ENCODE measurements at places on chromosomes 7 and 10.
A peak's percentile ranks its signal among the peaks of the same experiment; 100 is the strongest.

DNA sequence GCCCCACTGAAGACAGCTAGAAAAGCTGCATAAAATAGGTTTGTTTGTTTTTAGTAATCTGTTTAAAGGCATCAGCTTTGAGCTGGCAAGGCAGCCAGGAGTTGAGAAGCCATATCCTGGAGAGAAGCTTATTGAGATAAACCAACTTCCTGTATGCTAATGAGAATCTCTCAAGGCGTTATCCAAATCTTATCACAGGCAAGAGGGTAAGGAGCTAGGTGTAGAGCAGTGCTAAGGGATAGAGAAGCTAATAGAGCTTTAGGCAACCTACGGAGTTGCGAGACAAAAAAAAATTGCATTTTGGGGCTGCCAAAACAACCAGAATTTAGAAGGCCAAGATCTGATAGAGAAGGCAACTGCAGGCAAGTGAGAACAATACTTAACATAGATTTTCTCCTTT lies 641.6 kb downstream of the SH2D4B start:
- no peaks in the 10 kb centered on the region for H3K4me1 ChIP-seq
- H3K4me3 ChIP-seq: no peak overlapping the region
- no peak overlapping the region for H3K27ac ChIP-seq
- DNase-seq: no peak

DNA sequence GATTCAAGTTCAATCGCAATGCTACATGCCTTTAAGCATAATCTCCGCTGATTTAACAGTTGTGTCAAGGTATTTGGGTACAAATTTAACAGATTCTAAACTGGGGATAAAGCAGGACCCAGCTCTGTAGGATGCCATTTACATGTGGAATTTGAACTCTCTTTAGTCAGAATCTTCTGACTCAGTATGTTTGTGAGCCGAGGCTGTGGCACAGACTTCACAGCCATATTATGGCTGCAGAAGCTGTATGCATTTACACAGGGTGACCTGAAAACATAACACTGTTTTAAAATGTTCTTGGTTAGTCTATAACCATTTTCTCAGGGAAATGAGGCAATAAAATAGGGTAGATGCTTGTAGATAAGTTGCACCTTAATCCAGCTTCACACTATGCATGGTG lies 8.7 kb downstream of the PDLIM1 start:
- peaks cover 53% of the 10 kb centered on the region for H3K4me1 ChIP-seq
- no peaks in the 10 kb centered on the region for H3K27me3 ChIP-seq
- H3K4me3 ChIP-seq: no peak overlapping the region

- DNase-seq: no peak
- H3K27me3 ChIP-seq: no peaks in the 10 kb centered on the region
- no peak overlapping the region for H3K27ac ChIP-seq
Observed at GRCh38 chr7:151819866-151820265, 57.0 kb downstream of the PRKAG2 start.

- no peaks in the 10 kb centered on the region for H3K4me1 ChIP-seq
- DNase-seq: no peak
- H3K4me3 ChIP-seq: no peak overlapping the region
- H3K27me3 ChIP-seq: no peaks in the 10 kb centered on the region
Observed at GRCh38 chr7:94632338-94633013, 23.5 kb downstream of the SGCE start.

GRCh38 chr10:107880185-107880584 lies 715.7 kb upstream of the SORCS1 start:
- H3K36me3 ChIP-seq: no peaks in the 10 kb centered on the region
- H3K27ac ChIP-seq: no peak overlapping the region
- no peak for DNase-seq

DNA sequence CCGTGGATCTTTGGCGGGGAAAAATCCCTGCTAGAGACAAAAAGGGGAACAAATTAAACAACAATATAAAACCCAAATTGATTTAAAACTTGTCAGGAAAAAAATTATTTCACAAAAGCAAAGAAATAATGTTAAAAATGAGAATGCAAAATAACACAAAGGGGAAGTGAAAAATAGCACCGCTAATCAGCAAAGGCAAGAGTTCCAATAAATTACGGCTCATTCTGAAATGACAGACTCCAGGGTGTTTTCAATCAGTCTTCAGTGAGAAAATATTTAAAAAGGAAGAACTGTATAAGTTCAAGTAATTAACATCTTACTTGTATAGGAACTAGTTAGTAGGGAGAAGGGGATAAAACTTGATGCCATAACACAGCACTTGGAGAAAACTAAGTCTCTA lies 336.8 kb downstream of the LRRTM3 start:
- H3K36me3 ChIP-seq: no peaks in the 10 kb centered on the region
- H3K4me3 ChIP-seq: no peak overlapping the region
- H3K27ac ChIP-seq: no peak overlapping the region
- peaks cover 8% of the 10 kb centered on the region for H3K4me1 ChIP-seq
- DNase-seq: no peak

- no peaks in the 10 kb centered on the region for H3K27me3 ChIP-seq
- no peaks in the 10 kb centered on the region for H3K36me3 ChIP-seq
- DNase-seq: no peak
- H3K27ac ChIP-seq: no peak overlapping the region
- H3K4me3 ChIP-seq: no peak overlapping the region
- H3K4me1 ChIP-seq: peaks cover 19% of the 10 kb centered on the region
Observed at GRCh38 chr10:87090779-87091178, 3.9 kb downstream of the GLUD1 start.

DNA sequence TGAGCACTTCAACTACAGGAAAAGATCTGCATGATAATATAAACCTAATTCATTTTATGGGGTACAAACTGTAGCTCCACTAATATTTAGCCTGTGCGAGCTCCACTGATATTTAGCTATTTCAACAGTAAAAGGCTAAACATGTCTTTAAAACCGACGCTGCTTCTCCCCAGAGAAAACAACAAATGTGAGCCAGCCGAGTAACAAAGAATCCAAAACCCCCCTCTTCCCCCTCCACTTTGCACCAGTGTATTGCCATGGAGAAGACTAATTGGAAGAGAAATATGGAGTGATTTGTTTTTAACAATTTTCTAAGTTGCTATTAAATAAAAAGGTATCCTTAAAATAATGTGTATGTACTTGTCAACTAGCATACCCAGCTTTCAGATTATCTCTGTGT lies 136.7 kb downstream of the GFRA1 start:
- no peak overlapping the region for H3K4me3 ChIP-seq
- H3K27ac ChIP-seq: no peak overlapping the region
- DNase-seq: no peak
- no peaks in the 10 kb centered on the region for H3K36me3 ChIP-seq
- no peaks in the 10 kb centered on the region for H3K4me1 ChIP-seq
- peaks cover 3% of the 10 kb centered on the region for H3K27me3 ChIP-seq

- H3K36me3 ChIP-seq: no peaks in the 10 kb centered on the region
- H3K4me1 ChIP-seq: no peaks in the 10 kb centered on the region
- no peak overlapping the region for H3K27ac ChIP-seq
- H3K4me3 ChIP-seq: no peak overlapping the region
- no peak for DNase-seq
Observed at GRCh38 chr7:138303230-138304070, 156.6 kb upstream of the TRIM24 start.

- H3K36me3 ChIP-seq: no peaks in the 10 kb centered on the region
- no peaks in the 10 kb centered on the region for H3K27me3 ChIP-seq
Observed at GRCh38 chr10:125012851-125013528, 71.1 kb downstream of the ZRANB1 start.

DNA sequence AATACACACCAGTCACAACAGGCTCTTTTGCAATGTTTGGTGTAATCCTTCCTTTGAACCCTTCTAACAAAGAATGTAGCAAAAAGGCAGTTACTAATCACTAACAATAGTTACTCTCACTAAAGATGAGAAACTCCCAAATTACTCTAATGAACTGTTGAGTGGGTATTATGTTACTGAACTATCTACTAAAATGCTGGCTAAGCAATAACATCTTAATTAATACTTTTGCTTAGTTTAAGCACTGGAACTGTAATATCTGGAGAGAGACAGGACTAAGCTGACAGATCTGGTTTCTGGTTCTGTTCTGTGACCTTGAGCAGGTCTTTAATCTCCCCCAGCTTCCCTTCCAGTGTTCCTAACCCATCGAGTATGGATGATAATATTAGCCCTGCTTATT lies 241.7 kb downstream of the CHCHD3 start:
- no peaks in the 10 kb centered on the region for H3K27me3 ChIP-seq
- H3K4me1 ChIP-seq: no peaks in the 10 kb centered on the region
- no peak overlapping the region for H3K4me3 ChIP-seq
- H3K36me3 ChIP-seq: no peaks in the 10 kb centered on the region
- H3K27ac ChIP-seq: no peak overlapping the region

DNA sequence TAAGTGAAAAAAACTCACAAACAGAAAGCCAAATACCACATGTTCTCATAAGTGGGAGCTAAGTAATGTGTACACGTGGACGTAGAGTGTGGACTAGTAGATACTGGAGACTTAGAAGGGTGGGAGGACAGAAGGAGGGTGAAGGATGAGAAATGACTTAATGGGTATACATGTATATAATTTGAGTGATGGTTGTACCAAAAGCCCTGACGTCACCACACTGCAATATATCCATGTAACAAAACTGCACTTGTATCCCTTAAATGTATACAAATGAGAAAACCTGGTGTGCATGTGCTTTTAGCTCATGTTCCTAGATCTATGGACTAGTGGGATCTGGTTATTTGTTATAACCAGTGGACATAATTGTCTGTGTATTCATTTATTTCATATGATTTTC lies 48.5 kb upstream of the FGL2 start:
- H3K27ac ChIP-seq: no peak overlapping the region
- H3K4me3 ChIP-seq: no peak overlapping the region
- H3K36me3 ChIP-seq: no peaks in the 10 kb centered on the region
- no peaks in the 10 kb centered on the region for H3K4me1 ChIP-seq
- no peak for DNase-seq

GRCh38 chr7:142787783-142788182 lies 17.0 kb downstream of the PRSS2 start:
- peaks cover 4% of the 10 kb centered on the region for H3K27me3 ChIP-seq
- DNase-seq: no peak
- no peak overlapping the region for H3K4me3 ChIP-seq
- H3K4me1 ChIP-seq: no peaks in the 10 kb centered on the region
- H3K36me3 ChIP-seq: no peaks in the 10 kb centered on the region
- H3K27ac ChIP-seq: no peak overlapping the region

GRCh38 chr10:93876381-93876780 lies 17.4 kb upstream of the SLC35G1 start:
- no peak overlapping the region for H3K4me3 ChIP-seq
- H3K27me3 ChIP-seq: no peaks in the 10 kb centered on the region
- no peaks in the 10 kb centered on the region for H3K36me3 ChIP-seq
- no peaks in the 10 kb centered on the region for H3K4me1 ChIP-seq

DNA sequence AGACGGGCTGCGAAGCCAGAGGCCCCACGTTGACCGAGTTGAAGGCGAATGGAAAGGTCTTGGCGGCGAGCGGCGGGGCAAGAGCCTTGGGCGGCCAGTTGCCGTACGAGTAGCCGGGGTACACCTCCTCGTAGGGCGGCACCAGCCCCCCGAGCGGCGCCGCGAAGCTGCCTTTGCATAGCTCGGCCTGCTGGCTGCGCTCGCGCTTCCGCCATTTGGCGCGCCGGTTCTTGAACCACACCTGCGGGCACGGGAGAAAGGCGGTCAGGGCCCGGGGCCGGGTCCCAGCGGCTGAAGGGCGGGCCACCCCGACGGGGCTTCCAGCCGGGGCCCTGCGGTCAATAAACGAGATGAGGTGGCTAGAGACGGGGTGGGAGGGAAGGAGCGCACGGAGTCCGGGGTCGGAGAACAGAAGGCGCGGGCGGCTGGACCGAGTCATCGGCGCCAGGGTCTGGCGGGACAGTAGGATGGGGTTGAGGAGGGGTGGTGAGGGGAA lies 4.8 kb downstream of the ELOVL3 start:
- H3K27ac ChIP-seq: no peak overlapping the region
- H3K4me1 ChIP-seq: no peaks in the 10 kb centered on the region
- H3K27me3 ChIP-seq: peaks cover 5% of the 10 kb centered on the region
- H3K4me3 ChIP-seq: peak overlapping the region; percentile 49
- no peaks in the 10 kb centered on the region for H3K36me3 ChIP-seq
- no peak for DNase-seq

GRCh38 chr10:112821663-112822062 lies 128.4 kb upstream of the TCF7L2 start:
- H3K4me1 ChIP-seq: no peaks in the 10 kb centered on the region
- H3K4me3 ChIP-seq: no peak overlapping the region
- DNase-seq: no peak
- no peaks in the 10 kb centered on the region for H3K36me3 ChIP-seq
- no peaks in the 10 kb centered on the region for H3K27me3 ChIP-seq

GRCh38 chr7:147804032-147804431 lies 786.5 kb upstream of the C7orf33 start:
- H3K27me3 ChIP-seq: no peaks in the 10 kb centered on the region
- no peak overlapping the region for H3K27ac ChIP-seq
- H3K4me1 ChIP-seq: no peaks in the 10 kb centered on the region
- DNase-seq: no peak
- H3K4me3 ChIP-seq: no peak overlapping the region

DNA sequence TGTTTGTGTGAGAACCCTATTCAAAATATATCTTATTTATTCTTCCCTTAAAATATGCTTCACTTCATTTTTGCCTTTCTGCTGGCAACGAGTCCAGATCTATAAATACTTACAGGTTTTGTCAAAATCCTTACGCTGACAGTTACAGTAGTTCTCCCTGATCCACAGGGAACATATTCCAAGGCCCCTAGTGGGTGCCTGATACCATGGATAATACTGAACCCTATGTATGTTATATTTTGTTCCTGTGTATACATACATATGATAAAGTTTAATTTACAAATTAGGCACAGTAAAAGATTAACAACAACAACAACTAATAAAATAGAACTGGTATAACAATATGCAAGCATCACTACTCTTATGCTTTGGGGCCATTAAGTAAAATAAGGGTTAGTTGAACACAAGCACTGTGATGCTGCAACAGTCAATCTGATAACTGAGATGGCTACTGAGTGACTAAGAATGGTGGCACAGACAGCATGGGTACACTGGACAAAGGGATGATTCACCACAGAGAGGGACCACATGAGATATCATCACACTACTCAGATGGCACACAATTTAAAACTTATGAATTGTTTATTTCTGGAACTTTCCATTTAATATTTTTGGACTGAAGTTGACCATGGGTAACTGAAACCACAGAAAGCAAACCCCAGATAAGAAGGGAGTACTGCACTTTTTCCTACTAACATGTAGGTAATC lies 29.4 kb upstream of the PCGF5 start:
- no peak overlapping the region for H3K27ac ChIP-seq
- peaks cover 4% of the 10 kb centered on the region for H3K27me3 ChIP-seq
- H3K4me3 ChIP-seq: no peak overlapping the region

GRCh38 chr7:712381-713138 lies 13.9 kb upstream of the DNAAF5 start:
- no peaks in the 10 kb centered on the region for H3K27me3 ChIP-seq
- H3K36me3 ChIP-seq: no peaks in the 10 kb centered on the region
- H3K4me1 ChIP-seq: no peaks in the 10 kb centered on the region
- no peak overlapping the region for H3K27ac ChIP-seq

Measured in Panc1 (cell line).